ENCODE measurements at places on chromosomes 6 and 20.

- no peak for DNase-seq
These were observed 14.4 kb downstream of the GSS start for GRCh38 chr20:34941226-34941625.

DNA sequence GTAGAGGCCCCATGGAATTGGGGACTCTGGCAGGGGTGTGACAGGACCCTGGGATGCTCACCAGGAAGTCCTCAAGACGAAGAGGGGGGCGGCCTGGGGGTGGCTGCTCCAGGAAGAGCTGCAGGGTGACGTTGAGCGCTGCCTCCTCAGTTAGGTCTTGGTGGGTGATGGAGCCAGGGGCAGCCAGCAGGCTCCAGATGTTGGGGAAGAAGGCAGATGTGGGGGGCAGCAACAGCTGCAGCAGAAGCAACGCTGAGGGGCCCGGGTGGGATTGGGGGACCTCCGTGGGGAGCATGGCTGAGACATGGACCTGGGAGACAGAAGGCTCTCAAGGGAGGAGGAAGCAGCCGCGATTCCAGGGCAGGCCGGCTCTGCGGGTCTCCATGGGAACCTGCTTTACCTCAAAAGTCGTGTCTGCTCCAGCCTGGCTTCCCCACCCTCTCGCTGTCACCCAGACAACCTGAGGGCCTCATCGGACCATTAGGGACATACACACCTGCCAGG is 591 bp downstream of the VWA7 start:
- DNase-seq: peak; percentile 57

DNA sequence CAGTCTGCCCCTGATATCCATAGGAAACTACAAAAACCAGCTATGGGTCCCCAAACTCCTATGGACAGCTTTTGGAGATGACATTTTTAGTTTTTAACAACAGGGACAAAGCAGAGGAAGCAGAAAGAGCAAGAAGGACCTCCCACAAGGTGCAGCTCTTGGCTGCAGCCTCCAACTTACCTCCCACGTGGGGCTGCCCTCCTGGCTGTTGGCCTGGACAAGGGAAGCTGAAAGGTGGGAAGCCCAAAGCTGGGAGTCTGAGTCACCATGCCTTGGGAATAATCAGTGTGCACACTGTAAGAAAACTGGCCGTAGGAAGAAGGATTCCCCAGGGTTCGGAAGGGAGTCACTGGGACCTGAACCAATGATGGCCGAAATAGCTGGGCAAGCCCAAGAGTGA is 51.8 kb upstream of the PAX1 start:
- no peak for DNase-seq

GRCh38 chr20:48962976-48963771 is 41.7 kb downstream of the ARFGEF2 start:
- DNase-seq: no peak

DNA sequence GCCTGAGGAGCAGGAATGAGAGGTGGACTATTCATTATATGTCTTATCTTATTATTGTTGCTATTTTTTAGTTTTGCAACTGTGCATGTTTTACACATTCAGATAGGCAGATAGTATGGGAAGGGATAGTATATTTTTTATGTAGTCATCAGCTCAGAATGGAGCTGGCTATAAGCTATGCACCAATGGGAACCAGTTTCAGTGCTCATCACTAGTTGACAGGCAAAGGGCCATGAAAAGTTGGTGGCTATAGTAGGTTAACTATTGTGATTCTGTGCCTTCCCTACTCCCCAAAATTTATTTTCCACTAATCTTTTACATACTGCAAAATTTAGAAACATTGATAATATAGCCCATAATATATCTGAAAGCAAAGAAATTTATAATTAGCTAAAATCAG is 5.3 kb upstream of the UBD start:
- DNase-seq: no peak

DNA sequence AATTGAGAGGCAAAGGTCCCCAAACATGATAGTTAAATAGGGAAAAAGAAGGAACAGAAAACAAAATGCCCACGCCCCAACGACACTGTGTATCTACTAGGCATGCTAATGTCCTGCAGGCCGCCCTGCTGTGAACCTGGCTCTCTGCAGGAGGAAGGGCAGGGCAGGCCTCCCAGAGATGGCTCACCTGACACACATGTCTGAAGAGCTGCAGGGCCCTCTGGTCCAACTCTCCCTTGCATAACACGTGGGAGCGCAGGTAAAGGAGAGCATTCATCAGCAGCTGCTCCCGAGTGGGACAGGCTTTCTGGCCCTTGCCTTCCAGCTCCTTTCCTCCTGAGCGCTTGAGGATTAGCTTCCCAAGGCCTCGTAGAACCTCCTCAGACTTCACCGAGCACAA is 53.7 kb upstream of the LYRM2 start:
- DNase-seq: no peak

DNA sequence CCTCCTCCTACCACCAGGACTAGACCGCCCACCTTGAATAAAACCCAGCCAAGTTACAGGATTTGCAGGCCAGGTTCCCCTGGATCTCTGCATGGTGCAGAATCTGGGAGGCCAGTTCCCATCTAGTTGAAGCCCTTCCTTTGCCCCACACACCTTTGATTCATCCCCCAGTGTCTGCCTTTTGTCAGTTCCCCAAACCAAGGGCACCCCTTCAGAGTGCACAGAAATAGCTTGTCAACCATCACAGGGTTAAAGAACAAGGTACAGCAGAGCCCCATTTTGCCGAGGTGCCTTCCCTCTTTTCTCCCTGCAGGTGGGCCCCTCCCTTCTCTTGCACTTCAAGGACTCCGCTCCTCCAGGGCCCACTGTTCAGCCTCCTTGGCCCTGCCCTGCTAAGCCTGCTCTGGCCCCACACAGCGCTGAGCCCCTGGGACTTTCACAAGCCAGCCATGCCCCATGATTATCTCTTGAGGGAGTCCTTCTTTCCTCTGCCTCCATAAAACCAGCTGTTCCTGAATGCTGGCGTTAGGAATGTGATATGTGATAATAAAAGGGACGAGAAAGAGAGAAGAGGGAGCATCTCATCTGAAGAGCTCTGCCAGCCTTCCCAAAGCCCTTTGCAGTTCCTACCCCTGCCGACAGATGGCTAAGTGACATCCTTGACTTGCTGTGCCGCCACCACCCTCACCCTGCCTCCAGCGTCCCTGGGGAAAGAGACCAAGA is 280.3 kb downstream of the CDC5L start:
- no peak for DNase-seq

- DNase-seq: no peak
These were observed 24.7 kb upstream of the PYGB start for GRCh38 chr20:25223179-25223661.

- no peak for DNase-seq
These were observed 16.7 kb downstream of the TIAM2 start for GRCh38 chr6:155011809-155012291.

DNA sequence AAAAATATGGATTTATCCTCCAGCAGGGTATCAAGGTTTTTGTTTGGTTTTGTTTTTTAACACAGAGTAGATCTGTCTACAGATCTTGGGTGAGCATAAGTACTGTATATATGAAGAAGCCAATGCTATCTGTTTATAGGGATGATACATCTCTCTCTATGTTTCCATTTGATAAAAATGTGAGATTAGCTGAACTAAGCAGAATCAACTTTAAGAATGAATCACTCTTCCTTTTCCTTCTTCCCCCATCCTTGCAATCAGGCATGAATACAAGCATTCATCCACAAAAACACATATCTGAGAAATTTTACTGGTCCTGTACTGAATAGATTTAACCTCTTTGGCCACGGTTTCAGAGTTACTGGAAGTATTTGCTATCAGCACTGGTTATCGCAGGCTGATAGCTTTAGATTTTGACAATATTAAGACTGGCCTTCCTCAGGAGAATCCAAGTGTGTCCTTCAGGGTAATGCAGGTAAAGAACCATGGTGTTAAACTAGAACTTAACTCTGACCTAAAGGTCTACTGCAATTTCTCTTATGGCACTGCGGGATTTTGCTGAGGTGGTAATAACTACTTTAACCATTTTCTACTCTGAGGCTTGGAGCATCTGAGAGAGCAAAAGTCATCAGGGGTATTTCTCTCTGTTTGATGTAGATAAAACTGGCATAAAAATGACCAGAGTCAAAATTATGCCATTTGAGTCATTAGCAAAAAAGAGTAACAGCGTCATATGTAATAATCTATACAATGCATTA is 1.5 kb downstream of the SNAP25 start:
- no peak for DNase-seq

GRCh38 chr6:137272403-137272802 is 53.2 kb upstream of the IFNGR1 start:
- no peak for DNase-seq

DNA sequence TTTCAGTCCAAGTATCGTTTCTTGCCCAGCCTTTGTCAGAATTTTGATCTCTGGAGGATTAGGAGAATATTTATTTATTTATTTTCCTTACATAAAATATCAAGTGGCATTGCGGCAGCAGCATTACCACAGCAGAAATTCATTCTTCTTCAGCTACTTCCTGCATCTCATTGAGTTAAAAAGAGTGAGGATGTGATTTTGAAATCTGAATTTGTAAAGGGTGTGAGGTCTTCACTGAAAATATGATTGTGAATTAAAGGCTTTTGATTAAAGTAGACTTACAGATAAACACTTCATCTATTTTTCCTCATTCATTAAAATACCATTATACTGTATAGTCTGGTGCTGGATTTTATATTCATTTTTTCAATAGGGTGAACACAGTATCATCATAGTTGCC is 328.4 kb downstream of the PRL start:
- DNase-seq: no peak

DNA sequence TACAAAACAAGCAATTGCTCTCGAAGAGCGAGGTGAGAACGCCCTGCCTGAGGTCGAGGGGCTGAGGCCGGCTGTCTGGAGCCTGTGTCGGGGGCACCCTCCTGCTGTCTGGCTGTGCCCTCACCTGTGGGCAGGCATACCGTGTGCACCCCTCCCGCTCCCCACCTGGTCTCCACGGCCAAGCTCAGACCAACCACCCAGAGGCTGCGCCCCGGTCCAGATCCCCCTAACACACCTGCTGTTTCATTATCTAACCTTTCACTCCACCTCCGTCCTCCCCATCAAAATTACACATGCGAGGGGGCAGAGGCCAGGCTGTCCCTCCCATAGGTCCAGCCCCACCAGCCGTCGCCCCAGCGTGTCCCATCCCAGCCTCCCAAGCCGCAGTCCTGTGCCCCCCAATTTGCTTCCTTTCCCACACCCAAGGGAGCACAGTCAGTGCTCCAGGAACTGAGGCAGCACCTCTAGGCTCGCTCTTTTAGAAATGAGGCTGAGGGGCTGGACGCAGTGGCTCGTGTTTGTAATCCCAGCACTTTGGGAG is 35.2 kb downstream of the NTSR1 start:
- DNase-seq: peak; percentile 30

- no peak for DNase-seq
These were observed 47.9 kb downstream of the COL11A2 start for GRCh38 chr6:33144373-33144772.

GRCh38 chr6:88702956-88703556 is 260.4 kb downstream of the RNGTT start:
- DNase-seq: no peak

DNA sequence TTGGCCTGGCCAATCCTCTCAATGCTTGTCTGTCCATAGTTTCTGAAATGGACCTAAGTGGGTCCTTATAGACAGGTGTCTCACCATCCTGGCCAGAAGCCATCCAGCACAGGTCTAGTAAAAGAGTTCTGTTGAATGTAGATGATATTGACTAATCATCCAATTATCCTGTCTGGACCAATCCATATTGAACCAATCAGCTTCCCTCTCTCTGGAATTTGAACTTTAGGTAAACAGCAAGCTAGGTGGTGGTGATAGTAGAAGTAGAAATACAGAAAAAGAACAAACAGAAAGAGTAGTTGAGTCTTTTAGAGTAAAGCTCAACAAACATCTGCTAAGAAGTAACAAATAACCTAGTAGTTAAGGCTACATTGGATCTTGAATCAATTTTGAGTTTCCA is 9.5 kb upstream of the PNRC1 start:
- DNase-seq: no peak

- no peak for DNase-seq
These were observed 792 bp upstream of the MICA start for GRCh38 chr6:31402324-31403282.

- DNase-seq: no peak
These were observed 176.4 kb upstream of the CST7 start for GRCh38 chr20:24772667-24773066.

DNA sequence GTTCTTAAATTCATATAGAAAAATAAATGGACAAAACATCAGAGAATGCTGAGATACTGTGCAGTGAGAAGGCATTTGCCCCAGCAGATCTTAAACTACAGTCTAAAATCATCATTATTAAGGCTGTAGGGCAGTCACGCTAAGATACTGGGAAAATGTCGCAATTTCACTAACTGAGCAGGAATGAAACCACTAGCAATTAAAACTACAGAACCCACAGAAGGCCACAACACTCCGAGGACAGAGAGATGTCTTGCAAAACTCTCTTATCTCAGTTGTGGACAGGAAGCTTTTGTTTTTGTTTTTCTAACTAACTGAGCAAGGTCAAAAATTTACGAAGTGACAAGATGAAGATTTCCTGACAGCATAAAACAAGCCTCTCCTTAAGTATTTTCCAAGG is 18.2 kb downstream of the GNAS-AS1 start:
- no peak for DNase-seq

All from lower lobe of right lung (tissue), 2 donors.